ENCODE measurements at places on chromosomes 6 and 20.

- no peak for DNase-seq
- no peaks in the 10 kb centered on the region for H3K27me3 ChIP-seq
- H3K4me3 ChIP-seq = no peak overlapping the region
- H3K4me1 ChIP-seq = no peaks in the 10 kb centered on the region
- no peaks in the 10 kb centered on the region for H3K36me3 ChIP-seq
Observed at GRCh38 chr20:21808863-21809664, 103.6 kb downstream of the PAX1 start.

DNA sequence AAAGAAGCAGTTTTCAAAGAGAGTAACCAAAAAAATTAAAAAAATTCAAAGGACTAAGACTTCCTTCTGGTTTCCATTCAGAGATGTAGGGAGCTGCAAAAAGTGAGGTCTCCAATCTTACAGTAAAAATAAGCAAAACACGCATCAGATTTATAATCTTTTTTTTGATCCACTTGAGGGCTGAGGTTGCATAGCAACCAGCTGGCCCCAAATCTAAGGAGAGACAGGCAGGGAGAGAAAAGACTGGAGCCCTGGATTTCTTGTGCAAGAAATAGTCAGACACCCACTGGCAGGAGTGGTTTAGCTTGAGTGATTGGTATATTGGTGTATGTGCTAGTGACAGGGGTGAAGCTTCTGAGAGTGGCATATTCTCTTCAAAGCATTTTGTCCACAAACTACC lies 135.9 kb upstream of the FUT9 start:
- no peaks in the 10 kb centered on the region for H3K27me3 ChIP-seq
- no peak for DNase-seq
- H3K4me1 ChIP-seq = no peaks in the 10 kb centered on the region
- no peak overlapping the region for H3K4me3 ChIP-seq
- no peaks in the 10 kb centered on the region for H3K36me3 ChIP-seq
- H3K27ac ChIP-seq = no peak overlapping the region

DNA sequence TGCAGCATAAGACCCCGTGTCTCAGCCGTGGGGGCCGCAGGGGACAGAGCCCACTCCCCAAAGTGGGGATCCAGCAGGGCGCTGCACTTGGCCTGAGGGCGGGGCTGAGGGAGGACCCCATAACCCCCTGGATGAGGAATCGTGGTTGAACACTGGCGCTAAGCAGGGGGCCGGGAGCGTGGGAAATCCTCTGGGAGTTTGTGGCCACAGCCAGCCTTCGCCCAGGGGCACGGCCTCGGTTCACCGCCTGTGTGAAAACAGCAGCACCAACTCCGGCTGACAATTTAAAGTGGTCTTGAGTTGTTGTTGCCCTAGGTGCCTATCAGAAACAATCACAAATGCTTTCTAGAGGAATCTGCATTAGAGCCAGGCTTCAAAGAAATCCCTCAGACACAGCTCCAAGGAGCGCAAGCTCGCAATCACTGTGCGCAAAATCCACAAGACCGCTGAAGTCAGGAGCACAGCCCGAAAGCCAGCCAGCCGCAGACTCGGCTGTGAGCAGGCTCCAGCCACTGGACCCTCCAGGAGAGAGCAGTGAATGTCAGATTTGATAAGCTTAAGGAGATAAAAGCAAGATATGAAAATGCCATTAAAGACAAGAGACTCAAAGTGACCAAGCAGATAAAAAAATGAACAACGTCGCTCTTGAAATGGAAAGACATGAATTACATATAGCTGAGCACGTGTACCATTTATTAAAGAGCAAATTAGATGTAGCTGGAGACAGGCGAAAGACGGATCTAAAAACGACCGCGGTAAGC lies 10.9 kb upstream of the RPS6KA2 start:
- DNase-seq = no peak
- H3K36me3 ChIP-seq = peaks cover 9% of the 10 kb centered on the region

DNA sequence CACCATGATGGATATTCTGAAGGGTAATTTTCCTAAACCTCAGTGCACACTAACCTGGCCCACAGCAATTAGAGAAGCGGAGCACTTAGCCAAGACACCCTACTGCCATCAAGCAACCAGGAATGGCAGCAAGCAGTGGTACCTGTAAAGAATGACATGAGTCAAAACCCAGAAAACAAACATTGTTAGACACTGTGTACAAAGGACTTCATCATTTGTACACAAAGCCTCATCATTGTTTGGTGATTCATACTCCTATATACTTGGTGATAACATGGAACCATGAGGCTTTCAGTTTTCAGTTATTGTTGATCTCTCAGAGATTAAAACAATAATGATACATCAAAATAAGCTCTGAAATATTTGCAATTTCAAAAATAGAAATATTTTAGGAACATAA lies 74.6 kb downstream of the MLIP start:
- H3K4me3 ChIP-seq = no peak overlapping the region
- no peaks in the 10 kb centered on the region for H3K27me3 ChIP-seq
- DNase-seq = no peak
- H3K4me1 ChIP-seq = no peaks in the 10 kb centered on the region
- no peak overlapping the region for H3K27ac ChIP-seq
- no peaks in the 10 kb centered on the region for H3K36me3 ChIP-seq

DNA sequence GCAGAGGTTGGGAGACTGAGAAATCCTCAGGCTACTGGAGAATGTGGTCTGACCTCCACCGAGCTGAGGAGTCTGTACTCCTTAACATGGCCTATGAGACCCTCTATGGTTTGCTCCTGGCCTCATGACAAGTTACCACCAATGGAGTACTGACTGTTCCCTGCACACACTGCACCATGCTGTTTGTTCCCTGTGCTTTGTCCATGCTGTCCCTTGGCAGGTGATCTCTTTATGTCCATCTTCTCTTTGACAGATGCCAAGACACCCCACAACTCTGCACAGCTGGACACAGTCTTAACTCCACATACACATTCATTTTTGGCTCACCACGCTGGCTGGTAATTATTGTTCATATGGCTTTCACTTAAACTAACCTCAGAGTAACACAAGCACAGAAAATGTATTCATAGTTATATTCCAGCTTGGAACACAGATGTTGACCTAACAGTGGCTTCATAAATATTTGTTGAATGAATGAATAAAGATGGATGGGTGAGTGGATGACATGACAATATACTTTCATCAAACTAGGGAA lies 258.0 kb downstream of the ATXN1 start:
- H3K36me3 ChIP-seq = no peaks in the 10 kb centered on the region
- no peak for DNase-seq
- H3K27ac ChIP-seq = no peak overlapping the region
- H3K27me3 ChIP-seq = no peaks in the 10 kb centered on the region
- no peak overlapping the region for H3K4me3 ChIP-seq

DNA sequence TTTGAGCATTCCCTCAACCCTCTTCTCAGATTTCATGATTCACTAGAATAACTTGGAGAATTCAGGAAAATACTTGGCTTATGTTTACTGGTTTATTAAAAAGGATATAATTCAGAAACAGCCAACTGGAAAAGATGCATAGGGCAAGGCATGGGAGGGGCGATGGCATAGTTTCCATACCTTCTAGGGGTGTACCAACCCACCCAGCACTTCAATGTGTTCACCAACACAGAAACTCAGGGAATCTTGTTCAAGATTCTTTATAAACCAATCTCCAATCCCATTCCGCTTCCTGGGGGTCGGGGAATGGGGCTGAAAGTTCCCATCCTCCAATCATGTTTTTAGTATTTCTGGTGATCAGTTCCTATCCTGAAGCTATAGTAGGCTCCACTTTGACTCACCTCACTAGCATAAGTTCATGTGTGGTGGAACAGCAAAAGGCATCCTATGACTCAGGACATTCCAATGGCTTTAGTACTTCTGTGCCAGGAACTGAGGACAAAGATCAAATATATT lies 164.4 kb downstream of the SIM1 start:
- H3K4me1 ChIP-seq = no peaks in the 10 kb centered on the region
- no peak overlapping the region for H3K27ac ChIP-seq
- H3K27me3 ChIP-seq = no peaks in the 10 kb centered on the region
- no peak overlapping the region for H3K4me3 ChIP-seq
- DNase-seq = no peak
- no peaks in the 10 kb centered on the region for H3K36me3 ChIP-seq

- peaks cover 33% of the 10 kb centered on the region for H3K4me1 ChIP-seq
- no peaks in the 10 kb centered on the region for H3K27me3 ChIP-seq
- DNase-seq = no peak
Observed at GRCh38 chr6:12075067-12075563, 63.0 kb downstream of the HIVEP1 start.

GRCh38 chr6:41047745-41048732 lies 5.0 kb upstream of the APOBEC2 start:
- H3K27me3 ChIP-seq = no peaks in the 10 kb centered on the region
- H3K36me3 ChIP-seq = no peaks in the 10 kb centered on the region
- H3K27ac ChIP-seq = no peak overlapping the region
- peaks cover 13% of the 10 kb centered on the region for H3K4me1 ChIP-seq

DNA sequence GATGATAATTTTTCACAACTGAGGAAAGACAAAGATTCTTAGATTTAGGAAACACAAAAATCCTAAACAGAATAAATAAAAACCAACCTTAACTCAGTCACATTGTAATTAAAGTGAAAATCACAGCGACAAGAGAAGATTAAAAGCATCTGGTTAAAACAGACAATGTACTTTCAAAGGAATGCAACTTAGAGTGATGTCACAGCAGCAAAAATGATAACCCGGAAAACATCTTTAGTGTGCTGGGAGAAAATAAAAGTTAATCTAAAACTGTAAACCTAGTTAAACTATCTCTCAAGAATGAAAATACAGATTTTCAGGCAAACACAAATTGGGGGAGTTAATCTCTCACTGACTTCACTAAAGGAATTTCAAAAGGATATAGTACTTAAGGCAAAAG lies 76.8 kb upstream of the OGFRL1 start:
- H3K4me1 ChIP-seq = no peaks in the 10 kb centered on the region
- H3K27me3 ChIP-seq = peaks cover 5% of the 10 kb centered on the region
- H3K4me3 ChIP-seq = no peak overlapping the region
- H3K27ac ChIP-seq = no peak overlapping the region

- H3K27ac ChIP-seq = no peak overlapping the region
- H3K27me3 ChIP-seq = peaks cover 34% of the 10 kb centered on the region
- H3K4me1 ChIP-seq = peaks cover 11% of the 10 kb centered on the region
- peaks cover 6% of the 10 kb centered on the region for H3K36me3 ChIP-seq
- no peak overlapping the region for H3K4me3 ChIP-seq
Observed at GRCh38 chr6:170286934-170287265, 4.0 kb downstream of the DLL1 start.

- no peak overlapping the region for H3K4me3 ChIP-seq
- peaks cover 26% of the 10 kb centered on the region for H3K27me3 ChIP-seq
- H3K27ac ChIP-seq = no peak overlapping the region
- no peak for DNase-seq
Observed at GRCh38 chr20:17460119-17460518, 71.1 kb downstream of the BFSP1 start.

DNA sequence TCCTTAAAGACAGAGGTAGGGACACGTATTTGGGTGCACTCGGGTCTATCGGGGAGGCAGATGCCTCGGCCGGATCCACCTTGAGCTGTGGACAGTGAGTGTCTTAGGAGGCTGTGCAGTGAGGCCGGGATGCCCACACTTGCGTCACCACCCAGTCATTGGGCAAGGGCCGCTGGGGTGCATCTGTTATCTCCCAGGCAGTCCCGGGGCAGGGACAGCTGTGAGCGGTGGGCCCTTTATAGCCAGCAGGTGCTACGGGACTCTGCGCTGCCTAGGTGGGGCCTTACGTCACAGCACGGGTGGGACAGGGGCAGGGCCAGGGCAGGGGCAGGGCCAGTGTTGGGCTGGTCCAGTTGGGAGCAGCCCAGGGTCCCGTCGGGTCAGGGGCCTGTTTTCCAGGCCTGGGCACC lies 689 bp upstream of the COL20A1 start:
- no peak for DNase-seq
- no peak overlapping the region for H3K4me3 ChIP-seq
- H3K27ac ChIP-seq = no peak overlapping the region
- peaks cover 10% of the 10 kb centered on the region for H3K4me1 ChIP-seq
- peaks cover 3% of the 10 kb centered on the region for H3K36me3 ChIP-seq
- no peaks in the 10 kb centered on the region for H3K27me3 ChIP-seq

GRCh38 chr6:27684264-27685211 lies 211.6 kb upstream of the ZNF184 start:
- peaks cover 25% of the 10 kb centered on the region for H3K4me1 ChIP-seq
- H3K27me3 ChIP-seq = peaks cover 34% of the 10 kb centered on the region

GRCh38 chr6:55794136-55794812 lies 81.1 kb downstream of the BMP5 start:
- H3K27me3 ChIP-seq = no peaks in the 10 kb centered on the region
- no peak overlapping the region for H3K4me3 ChIP-seq
- DNase-seq = no peak

- no peak overlapping the region for H3K27ac ChIP-seq
- H3K4me1 ChIP-seq = peaks cover 14% of the 10 kb centered on the region
- H3K36me3 ChIP-seq = peaks cover 6% of the 10 kb centered on the region
Observed at GRCh38 chr6:159082039-159082815, 37.4 kb upstream of the TAGAP start.

- H3K27ac ChIP-seq = no peak overlapping the region
- H3K4me3 ChIP-seq = no peak overlapping the region
- no peaks in the 10 kb centered on the region for H3K27me3 ChIP-seq
- DNase-seq = no peak
Observed at GRCh38 chr6:74289884-74290283, 593.9 kb downstream of the CD109 start.
